NCI-H1105 (cell line): ENCODE measurements at places on chromosomes 11 and 22.

GRCh38 chr11:43951231-43951630, 8.8 kb downstream of the C11orf96 start:
- DNase-seq = no peak

- no peak for DNase-seq
Observed at GRCh38 chr11:76604081-76604625, 66.4 kb downstream of the LRRC32 start.

DNA sequence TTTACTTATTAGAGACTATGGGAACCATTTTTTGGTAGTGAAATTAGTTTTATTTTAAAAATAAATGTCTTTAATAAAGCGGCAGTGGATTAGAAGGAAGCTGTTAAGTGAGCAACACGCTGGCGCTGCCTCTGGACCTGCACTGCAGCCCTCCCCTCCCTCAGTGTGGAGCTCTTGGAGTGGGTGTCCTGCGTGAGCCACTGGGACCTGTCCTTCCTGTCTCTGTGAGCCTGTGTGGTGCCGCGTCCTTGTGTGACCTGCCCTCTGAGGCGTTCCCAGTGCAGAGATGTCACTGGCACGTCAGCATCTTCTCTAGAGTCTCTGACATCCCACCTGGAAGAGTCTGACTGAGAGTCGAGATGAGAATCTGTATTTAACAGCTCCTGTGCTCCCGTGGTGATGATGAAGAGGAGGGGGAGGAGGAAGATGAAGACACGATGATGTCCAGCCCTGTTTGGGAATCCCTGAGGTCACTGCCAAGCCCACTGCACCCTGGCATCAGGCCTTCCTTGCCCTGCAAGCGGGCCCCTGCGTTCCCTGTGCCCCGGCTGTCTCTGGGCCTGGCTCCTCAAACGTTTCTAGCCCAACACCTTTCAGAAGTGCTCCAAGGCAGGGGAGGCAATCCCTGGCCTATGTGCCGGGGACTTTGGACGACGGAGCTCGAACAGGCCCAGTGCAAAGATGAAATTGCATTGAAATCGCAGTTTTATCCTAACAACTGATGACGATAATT, 271.8 kb downstream of the TBC1D22A start:
- DNase-seq = no peak

DNA sequence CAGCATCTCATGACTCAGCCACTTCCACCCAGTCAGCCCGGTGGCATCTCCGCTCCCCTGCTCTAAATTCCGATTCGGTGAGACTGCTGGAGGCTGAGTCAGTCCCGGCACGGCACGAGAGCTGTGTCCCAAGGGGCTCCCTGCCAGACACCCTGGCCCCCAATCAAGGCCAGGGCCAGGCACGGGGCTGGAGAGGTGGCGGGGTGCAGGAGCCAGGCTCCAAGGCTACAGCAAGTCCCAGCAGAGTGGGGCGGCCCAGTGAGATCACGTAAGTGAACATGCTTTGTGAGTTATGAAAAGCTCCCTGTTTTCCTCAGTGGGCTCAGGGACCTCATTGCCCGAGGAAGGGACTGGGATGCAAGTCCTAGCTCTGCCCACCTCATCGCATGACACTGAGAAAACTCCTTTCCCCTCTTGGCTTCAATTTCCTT, 3.0 kb downstream of the C11orf68 start:
- DNase-seq = no peak

GRCh38 chr11:116311206-116311605, 461.6 kb downstream of the BUD13 start:
- peak; percentile 83 for DNase-seq
